ENCODE measurements at places on chromosomes 11 and 22.
A peak's percentile ranks its signal among the peaks of the same experiment; 100 is the strongest.

DNA sequence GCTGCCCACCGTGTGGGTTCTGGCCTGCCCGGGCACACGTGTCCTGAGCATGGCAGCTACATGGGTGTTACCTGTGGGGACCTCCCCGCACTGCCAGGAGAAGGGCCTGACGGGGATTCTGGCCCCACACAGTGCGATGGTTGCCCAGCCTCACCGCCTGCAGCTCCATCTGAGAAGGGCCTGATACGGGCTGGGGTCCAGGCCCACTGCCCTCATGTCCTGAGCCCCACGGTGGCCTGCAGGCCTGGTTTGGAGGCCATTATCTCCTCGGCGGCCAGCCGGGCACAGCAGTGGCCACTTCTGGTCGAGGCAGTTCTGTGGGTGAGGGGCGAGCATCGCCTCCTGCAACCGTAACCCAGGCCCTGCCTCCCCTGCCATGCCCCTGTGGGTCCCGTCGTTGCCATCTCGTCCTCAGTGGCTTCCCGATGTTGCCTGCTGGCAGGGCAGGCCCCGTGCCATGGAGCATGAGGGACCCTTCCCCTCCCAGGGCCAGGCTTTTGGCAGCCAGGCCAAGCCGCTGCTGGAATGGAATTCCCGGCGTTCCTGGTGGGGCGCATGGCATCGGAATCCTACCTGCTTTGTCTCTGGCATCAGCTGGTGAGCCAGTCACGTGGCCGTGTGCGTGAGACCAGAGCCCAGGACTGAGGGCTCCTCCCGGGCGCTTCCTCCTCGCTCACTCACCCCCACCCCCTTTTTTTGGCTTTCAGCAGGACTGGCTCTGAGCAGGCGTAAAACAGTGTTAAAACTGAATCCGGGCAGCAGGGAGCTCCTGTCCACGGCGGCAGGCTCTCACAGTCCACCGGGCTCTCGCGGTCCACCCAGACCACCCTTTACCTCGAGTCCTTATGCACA lies 71.9 kb upstream of the PPARA start:
- no peak for DNase-seq

- no peak for DNase-seq
These were observed 67.2 kb downstream of the BMAL1 start for GRCh38 chr11:13344818-13345217.

DNA sequence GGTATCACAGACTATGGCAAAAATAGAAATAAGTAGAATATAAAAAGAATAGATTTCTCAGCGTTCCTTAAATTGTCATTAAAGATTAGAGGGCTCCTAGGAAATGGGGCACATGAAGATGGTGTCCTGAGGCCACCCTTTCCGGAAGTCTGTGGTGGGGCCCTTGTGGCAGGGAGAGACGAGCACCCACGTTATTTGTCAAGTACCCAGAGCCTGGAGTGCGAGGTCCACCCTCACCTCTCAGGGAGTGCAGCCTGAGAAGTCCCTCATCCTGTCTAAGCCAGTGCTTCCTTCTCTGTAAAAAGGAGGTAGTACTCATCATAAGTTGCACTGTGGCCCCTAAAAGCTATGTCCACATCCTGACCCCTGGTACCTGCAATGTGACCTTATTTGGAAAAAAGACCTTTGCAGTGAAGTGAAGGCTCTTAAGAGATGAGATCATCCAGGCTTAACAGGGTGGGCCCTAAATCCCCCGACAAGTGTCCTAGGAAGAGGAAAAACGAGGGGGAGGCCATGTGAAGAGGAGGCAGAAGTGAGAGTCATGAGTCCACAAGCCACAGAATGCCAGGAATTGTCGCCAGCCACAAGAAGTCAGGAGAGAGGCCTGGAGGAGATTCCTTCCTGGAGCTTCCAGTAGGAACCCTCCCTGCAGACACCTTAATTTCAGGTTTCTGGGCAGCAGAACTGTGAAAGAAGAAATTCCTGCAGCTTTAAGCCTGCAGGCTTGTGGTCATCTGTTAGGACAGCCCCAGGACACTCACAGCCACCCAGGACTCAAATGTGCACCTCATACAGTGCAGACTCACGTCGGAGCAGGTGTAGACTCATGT lies 76.8 kb upstream of the CCND1 start:
- peak; percentile 16 for DNase-seq

GRCh38 chr11:68022531-68022930 lies 8.0 kb upstream of the NDUFS8 start:
- DNase-seq: no peak

DNA sequence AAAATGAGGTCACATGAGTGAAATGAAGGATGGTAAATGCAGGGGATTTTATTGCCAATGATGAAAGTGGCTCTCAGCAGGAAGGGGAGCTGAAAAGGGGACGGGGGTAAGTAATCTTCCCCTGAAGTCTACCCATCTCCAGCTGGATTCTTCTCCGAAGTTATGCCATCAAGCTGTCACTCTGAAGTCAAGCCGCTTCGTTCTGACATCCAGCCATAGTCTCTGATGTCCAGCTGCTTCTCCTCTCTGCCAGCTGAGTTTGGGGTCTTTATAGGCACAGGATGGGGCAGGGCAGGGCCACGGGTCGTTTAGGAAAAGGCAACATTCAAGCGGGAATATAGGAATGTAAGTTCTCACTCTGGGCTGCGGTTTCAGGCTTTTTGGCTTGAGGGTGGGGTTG lies 181.9 kb upstream of the ANO3 start:
- DNase-seq: no peak

DNA sequence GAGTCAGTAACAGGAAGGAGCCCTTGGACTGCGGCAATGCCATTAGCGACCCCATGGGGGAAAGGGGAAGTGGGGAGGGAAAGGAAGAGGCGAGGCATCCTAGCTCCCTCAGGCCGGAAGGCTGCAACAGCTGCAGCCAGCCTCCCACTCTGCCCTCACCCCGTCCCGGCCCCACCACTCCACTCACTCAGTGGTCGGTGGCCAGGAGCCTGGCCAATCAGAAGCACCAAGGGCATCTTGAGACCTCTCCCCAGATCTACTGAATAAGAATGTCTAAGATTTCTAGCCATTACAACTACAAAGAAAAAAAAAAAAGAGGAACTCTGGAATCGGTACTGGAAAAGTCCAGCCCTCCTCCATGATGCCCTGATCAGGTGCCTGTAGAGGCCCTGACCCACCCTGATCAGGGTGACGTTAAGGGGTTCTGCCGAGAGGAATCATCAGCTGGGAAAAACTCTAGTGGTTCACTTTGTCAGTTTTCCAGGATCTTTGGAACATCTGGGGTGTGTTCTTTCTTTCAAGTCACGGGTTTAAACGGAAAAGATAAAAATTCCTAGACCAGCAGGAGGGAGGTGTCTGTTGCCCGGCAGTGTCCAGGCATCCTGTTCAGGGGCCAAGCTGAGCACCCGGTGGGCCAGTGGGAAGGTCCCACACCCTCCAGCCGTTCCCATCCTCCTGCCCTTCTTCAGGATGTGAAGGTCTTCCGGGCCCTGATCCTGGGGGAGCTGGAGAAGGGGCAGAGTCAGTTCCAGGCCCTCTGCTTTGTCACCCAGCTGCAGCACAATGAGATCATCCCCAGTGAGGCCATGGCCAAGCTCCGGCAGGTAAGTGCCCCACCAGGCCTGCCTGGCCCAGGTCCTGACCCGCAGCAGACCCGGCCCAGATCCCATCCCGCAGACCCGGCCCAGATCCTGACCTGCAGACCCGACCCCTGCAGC lies 14.4 kb downstream of the OAF start:
- DNase-seq: no peak

GRCh38 chr22:35630387-35630793 lies 13.3 kb upstream of the MB start:
- no peak for DNase-seq

- DNase-seq: no peak
These were observed 66.1 kb downstream of the FAM76B start for GRCh38 chr11:95723361-95723942.

- DNase-seq: no peak
These were observed 49.9 kb downstream of the TRAF6 start for GRCh38 chr11:36460220-36460619.

- DNase-seq: no peak
These were observed 203.1 kb upstream of the CADM1 start for GRCh38 chr11:115707180-115707905.

- DNase-seq: no peak
These were observed 9.4 kb upstream of the LAYN start for GRCh38 chr11:111531136-111531535.

GRCh38 chr22:46537946-46538813 lies 760 bp upstream of the CELSR1 start:
- no peak for DNase-seq

GRCh38 chr22:17472932-17473331 lies 90.4 kb upstream of the SLC25A18 start:
- DNase-seq: no peak

DNA sequence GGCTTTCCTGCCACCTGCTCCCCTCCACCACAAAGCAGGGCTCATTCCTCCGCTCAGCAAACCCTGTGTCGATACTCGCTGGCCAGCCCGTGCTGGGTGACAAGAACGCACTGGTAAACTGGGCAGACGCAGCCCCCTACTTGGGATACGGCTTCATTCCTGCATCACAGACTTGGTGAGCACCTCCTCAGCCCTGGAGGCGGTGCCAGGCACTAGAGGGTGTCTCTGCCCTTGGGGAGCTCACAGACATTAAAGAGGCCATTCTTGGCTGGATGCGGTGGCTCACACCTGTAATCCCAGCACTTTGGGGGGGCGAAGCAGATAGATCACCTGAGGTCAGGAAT lies 6.0 kb downstream of the ZDHHC24 start:
- no peak for DNase-seq

GRCh38 chr22:22397875-22398524 lies 110.5 kb downstream of the ZNF280B start:
- no peak for DNase-seq

DNA sequence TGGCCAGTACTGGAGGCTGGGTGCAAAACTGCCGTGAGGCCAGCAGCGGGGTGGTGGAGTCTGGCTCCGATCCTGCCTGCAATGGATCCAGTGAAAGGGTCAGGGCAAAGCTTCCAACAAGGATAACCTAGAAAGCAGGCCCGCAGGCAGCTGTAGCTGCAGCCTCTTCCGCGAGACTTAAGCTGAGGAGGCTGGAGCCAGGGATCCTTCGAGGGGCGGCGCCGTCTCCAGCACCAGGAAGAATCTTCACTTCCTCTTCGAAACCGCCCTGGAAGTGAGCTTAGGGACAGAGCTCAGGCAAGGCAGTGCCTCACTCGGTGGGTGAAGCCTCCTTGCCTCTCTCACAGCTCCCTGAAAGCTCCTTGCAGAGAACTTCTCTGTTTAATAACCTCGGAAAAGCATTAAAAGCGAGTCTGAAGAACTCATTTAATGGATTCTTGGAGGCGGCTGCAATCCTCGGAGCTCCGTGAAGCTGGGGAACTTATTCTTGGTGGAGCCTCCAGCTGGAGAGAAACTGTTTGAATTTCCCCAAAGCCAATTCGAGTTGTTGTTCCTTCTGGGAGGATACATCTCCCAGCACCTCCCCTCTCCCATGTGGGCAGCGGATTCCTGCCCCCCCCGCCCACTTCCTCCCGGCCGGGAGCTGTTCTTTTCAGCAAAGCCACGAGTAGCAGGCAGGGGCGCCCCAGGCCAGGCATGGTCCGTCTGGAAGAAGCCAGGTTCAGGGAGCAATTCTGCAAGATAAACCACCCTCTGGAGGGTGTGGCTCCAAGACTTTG lies 169.9 kb downstream of the CTTN start:
- peak; percentile 54 for DNase-seq

- DNase-seq: no peak
These were observed 167.2 kb upstream of the ZBED5 start for GRCh38 chr11:11025087-11025486.

GRCh38 chr11:102238391-102238821 lies 78.9 kb upstream of the BIRC3 start:
- no peak for DNase-seq

GRCh38 chr11:34680206-34680605 lies 59.3 kb downstream of the EHF start:
- no peak for DNase-seq

DNA sequence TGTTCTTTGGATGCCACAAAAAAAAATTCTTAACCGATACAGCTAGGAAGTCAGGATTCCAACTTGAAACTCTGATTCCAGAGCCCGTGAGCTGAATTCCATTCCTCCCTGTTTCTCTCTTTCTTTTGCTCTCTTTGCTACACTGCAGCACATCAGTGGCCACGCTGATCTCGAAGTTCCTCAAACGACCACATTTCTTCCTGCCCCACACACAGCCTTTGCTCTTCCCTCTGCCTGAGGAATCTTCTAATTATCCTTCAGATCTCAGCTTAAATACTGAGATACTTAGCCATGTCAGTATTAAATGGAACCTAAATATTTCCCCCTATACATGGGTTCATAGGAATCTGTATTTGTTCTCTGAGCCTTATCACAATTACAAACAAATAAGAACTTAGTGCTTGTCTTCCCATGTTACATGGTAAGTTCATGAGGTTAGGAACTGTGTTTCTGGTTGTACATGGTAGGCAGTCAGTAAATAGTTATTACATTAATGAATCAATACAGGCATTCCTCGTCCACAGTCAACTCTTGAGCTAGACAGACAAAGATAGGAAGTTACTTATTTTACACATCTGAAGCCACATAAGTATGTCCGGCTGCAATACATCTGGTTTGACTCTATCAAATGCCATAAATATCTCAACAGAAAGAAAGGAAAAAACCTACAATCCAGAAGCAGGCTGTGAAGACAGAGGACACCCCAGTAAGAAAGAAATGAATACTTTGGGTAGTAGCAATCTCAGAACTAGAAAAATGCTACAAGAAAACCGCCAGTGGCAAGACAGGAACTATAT lies 86.6 kb downstream of the MAML2 start:
- no peak for DNase-seq

DNA sequence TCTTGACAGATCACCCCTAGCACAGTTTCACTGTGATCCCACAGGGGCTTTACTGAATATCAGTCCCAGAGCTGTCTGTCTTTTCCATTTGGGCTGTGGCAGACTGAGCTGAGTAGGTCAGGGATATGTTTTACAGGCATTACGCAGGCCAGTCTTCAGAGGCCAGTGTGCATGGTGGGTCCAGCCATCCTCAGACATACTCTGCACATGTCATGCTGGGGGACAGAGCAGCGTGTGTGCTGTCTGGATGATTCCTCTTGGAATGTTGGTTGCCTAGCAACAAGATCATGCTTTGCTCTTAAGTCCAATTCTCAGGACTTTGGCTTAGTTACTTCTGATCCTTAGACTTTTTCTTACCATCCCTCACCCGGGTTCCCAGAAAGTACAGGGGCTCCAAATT lies 736.5 kb downstream of the DLG2 start:
- no peak for DNase-seq

- no peak for DNase-seq
These were observed 743.4 kb upstream of the CNTN5 start for GRCh38 chr11:98277251-98277912.

DNA sequence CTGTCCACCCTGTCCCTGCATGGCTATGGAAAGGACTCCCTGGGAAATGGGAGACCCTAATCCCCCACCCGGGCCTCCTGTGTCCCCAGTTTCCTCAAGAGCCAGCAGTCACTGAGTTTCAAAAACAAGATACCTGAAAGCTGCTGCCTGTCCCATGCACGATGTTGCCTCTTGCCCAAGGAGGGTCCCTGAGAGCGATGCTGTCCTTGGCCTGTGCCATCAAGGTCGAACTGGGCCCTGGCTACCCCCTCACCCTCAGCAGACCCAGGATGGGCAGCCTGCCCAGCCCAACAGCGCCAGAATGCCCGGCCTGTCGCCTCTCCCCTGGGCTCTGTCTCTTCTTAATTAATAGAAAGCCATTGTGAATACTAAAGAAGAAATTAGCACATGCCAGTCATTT lies 104.5 kb upstream of the LMO1 start:
- DNase-seq: no peak
